ENCODE measurements at places on chromosomes 5 and 9.

DNA sequence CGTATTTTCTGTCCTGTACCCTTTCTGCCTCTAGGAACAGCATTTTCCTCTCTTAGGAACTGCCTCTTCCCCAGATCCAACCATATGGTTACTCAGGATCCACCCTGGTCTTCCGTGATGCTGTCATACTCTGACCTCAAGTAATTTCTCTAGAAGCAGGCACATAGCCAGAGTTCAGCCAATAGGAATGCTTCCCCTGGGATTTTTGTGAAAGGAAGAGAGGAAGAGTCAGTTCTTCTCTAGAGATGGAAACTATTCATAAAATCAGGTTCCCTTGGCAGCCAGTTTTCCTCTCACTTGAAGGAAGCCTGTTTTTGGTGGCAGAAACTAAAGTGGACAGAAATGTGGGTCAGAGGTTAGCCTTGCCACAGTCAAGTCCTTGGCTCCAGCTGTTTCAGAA is 400.1 kb upstream of the PCSK5 start:
- DNase-seq, result no peak

DNA sequence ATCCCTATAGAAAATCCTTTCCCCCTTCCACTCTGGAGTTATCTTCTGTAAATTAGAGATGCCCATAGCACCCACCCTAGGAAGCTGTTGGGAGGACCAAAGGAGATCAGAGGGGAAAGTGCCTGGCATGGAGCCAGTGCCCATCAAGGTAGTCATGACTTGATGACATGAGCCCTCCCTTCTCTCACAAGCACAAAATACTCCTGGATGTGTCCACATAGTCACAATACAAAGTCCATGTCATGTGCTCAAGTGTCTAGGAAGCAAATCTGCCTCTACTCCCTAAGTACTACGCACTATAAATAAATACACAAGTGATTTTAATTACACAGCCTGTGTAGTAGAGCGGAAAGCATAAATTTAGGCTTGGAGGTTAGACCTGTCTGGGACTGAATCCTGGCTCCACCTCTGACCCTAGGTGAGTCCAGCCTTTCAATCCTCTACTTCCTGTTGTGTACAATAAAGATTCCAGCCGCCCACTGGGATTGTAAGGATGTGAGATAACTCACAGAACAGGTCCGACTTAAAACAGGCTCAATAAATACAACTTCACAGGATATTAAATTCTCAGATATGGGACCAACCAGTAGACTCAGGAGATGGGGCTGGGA is 30.6 kb downstream of the TTC39B start:
- no peak for DNase-seq

- no peak for DNase-seq
These were observed 169.8 kb downstream of the FOCAD start for GRCh38 chr9:20853866-20854265.

GRCh38 chr5:6570530-6570929 is 62.3 kb downstream of the NSUN2 start:
- DNase-seq, result no peak

- no peak for DNase-seq
These were observed 141.1 kb upstream of the IRX2 start for GRCh38 chr5:2892466-2893000.
